ENCODE measurements at places on chromosomes 12 and 14.

GRCh38 chr12:49400304-49400703 is 33.0 kb downstream of the SPATS2 start:
- DNase-seq, result no peak

DNA sequence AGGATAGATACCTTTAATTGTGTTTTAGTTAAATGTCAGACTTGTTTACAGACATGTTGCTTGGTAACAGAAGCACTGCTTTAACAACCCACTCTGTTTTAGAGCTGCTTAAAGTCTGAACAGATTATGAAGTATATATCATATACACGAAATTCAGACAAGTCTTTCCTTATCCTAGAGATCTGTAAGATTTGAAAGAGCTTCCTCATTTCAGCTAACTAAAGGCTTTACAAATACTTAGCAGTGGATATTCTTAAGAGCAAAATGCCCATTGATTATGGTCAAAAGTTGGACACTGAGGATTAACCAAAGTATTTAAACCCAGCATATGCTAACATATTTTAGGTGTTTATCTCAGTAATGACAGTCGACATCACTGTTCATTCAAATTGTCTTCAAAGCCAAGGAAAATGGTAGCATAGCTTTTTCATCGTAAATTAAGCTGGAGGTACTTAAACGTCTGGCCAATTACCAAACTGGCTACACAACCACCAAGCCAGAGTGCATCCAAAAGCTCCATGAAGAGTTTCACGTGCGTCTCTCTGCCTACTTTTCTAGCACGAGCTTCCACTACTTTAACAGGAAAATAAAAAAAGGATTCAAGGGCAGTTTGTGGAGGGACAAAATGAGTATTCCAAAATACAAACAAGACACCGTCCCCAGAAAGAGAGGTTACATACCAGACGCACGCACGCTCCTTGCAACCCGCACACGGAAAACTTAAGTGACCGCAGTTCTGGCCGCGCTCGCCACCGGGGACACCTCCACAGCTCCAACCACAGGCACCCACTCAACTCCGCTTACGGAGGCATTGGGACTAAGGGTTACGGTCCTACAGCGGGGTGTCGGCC is 565 bp downstream of the CEP83 start:
- no peak for DNase-seq

- no peak for DNase-seq
Observed at GRCh38 chr14:22888662-22889061, 5.6 kb downstream of the REM2 start.

DNA sequence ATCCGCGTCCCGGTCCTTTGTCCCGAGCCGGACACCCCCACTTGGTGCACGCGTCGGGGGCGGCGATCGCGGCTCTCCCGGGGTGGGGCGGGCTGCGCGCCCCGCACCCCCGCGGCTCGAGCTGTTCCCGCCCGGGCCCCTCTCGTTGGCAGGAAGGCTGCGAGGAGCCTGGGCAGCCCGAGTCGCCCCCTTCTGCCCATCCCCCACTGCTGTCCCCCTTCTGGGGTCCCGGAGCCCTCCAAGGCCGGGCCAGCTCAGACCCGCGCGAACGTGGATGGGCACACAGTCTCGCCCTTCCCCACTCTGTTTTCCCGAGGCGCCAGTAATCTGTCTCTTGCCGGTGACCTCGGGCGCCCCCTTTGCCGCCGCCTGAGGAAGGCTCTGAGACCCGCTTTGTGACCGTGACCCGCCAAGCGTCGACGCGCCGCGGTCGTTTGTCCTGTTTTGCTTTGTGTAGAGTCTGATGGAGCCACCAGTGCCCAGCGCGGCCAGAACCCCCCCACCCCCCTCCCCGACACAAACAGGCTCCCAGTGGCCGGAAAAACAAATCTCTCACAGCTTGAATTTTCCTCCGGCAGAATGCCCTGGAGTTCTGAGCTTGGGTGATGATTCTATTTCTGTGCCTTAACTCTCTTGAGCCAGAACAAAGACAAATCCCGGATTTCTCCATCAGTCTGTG is 610 bp downstream of the C14orf132 start:
- DNase-seq, result no peak
